COLO829 (cell line): ENCODE measurements at places on chromosomes 2 and 18.

- peak; percentile 41 for DNase-seq
These were observed 111.8 kb upstream of the GAREM1 start for GRCh38 chr18:32582455-32582854.

DNA sequence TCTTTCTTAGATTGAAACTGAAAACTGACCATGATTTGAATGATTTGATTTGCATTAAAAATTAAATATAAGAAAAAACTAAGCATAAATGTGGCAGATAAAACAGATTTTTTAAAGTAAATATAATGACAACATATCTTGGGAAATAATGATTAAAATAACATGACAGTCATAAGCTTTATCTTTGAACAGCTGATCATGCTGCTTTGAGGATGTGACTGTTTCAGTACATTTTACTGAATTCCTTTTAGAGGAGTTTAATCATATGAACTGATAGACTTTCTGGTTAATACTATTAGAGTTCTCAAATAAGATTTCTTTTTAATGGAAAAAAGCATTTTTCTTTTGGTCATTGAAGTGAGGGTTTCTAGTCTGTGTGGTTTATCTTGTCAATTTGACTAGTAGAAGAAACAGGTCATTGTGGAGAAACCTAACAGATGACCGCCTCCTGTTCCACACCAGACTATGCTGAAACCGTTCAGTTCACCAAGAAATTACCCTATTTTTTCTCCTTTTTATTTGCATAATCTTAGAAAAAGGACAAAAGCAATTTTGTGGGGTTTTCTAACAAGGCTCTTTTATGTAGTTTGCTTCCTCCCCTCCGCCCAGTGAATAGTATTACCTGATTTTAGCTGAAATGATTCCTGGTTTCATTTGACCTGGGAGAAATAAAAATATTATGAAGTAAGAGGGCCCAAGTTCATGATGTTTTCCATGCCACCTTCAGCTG lies 262.1 kb downstream of the PTGR3 start:
- peak; percentile 13 for DNase-seq

DNA sequence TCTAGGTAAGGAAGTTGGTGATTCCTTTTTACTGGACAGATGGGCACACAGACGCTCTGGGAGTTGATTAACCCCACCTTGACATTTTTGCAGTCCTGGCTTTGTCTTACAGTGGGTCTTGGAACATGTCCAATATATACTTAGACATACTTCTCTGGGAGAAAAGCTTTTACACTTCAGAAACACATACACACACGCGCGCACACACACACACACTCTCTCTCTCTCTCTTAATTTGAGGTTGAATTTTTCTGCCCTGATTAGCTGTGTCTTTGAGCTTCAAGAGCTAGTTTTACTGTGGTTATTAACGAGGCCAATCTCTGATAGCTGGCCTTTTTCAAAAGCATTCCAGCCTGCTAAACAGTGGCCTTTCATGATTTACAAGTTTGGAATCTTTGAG lies 215.0 kb downstream of the MYCN start:
- no peak for DNase-seq

GRCh38 chr18:46246101-46246500 lies 141.9 kb downstream of the HAUS1 start:
- DNase-seq = no peak

GRCh38 chr2:128260239-128261138 lies 58.2 kb downstream of the HS6ST1 start:
- peak; percentile 85 for DNase-seq

DNA sequence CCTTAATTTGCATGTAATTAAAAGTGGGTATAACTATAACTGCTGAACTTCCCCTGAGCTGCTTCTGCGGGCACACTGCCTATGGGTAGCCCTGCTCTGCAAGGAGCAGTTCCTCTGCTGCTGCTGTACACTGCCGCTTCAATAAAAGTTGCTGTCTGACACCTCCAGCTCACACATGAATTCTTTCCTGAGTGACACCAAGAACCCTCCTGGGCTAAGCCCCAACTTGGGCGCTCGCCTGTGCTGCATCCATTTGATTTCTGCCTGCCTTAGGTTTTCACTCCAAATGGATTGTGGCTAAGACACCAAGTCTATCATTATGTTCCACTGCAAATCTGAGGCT lies 215.7 kb downstream of the ANAPC1 start:
- no peak for DNase-seq

GRCh38 chr2:9692456-9693195 lies 61.8 kb upstream of the YWHAQ start:
- no peak for DNase-seq

GRCh38 chr18:51006948-51007789 lies 22.8 kb upstream of the SMAD4 start:
- DNase-seq = no peak

DNA sequence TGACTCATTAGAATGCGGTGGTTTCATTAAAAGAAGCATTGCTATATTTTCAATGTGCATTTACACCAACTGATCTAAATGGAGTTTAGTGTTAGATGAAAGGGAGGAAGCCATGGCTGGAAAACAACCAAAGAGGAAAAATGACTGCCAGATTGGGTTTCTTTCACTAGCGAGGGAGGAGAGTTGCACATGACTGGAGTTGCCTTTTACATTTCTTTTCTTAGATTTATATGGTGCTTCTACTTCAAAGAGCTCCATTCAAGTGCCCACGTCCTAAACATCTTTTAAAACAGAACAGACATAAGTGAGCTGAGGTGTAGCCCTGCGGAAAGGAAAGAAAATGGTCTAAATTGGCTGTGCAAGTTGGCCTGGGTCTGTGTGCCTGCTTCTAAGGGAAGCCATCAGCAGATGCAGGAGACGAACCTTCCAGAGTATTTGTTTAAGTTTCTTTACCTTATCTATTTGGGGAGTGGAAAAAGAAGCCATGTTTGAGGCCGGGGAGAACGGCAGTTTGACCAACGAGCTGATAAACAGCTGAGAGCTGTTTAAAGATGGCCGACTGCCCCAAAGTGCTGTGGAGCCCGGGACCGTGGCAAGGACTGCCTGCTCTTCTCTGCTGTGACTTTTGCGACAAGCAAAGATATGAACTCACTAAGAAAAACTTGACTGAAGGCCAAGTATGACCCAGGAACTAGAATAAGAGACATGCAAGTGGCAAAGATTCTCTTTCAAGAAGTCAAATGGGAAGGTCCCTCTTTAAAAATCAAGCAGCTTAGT lies 327.0 kb downstream of the ZNF516 start:
- DNase-seq = peak; percentile 2

- DNase-seq = no peak
These were observed 113.6 kb upstream of the ATP8B1 start for GRCh38 chr18:57916684-57917083.
